Hippocampal formation (tissue), 2 donors: ENCODE measurements at places on chromosomes 5 and 9.
A peak's percentile ranks its signal among the peaks of the same experiment; 100 is the strongest.

- no peak for DNase-seq
These were observed 482.9 kb downstream of the IRX1 start for GRCh38 chr5:4078544-4078943.

DNA sequence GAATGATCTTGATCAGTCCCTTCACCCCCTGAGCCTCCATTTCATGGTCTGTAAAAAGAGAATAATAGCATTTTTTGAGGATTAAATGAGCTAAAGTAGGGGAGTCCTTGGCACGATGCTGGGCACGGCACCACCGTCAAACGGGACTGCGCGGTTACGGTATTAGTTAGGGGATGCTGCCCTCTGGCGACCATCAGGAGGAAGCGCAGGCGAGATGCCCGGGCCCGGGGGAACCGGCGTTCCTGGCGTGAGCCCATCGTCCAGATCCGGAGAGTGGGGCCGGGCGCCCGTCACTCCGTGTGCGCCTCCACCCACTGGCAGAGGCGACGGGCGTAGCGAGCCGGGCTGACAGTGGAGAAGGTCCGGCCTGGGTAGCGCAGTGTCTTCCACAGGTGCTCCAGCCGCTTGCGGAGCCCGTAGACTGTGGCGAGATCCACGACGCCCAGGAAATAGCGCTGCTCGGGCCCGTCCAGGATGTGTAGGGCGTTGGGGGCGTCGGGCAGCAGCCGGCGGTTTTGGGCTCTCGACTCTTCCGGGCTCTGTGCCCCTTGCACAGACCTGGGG, 4.8 kb upstream of the ST6GALNAC4 start:
- peak; percentile 48 for DNase-seq

GRCh38 chr9:136614372-136614922, 48.3 kb upstream of the EGFL7 start:
- no peak for DNase-seq

- DNase-seq = no peak
These were observed 23.9 kb downstream of the RORB start for GRCh38 chr9:74521009-74521408.

GRCh38 chr5:68443091-68443490, 227.5 kb downstream of the PIK3R1 start:
- no peak for DNase-seq

DNA sequence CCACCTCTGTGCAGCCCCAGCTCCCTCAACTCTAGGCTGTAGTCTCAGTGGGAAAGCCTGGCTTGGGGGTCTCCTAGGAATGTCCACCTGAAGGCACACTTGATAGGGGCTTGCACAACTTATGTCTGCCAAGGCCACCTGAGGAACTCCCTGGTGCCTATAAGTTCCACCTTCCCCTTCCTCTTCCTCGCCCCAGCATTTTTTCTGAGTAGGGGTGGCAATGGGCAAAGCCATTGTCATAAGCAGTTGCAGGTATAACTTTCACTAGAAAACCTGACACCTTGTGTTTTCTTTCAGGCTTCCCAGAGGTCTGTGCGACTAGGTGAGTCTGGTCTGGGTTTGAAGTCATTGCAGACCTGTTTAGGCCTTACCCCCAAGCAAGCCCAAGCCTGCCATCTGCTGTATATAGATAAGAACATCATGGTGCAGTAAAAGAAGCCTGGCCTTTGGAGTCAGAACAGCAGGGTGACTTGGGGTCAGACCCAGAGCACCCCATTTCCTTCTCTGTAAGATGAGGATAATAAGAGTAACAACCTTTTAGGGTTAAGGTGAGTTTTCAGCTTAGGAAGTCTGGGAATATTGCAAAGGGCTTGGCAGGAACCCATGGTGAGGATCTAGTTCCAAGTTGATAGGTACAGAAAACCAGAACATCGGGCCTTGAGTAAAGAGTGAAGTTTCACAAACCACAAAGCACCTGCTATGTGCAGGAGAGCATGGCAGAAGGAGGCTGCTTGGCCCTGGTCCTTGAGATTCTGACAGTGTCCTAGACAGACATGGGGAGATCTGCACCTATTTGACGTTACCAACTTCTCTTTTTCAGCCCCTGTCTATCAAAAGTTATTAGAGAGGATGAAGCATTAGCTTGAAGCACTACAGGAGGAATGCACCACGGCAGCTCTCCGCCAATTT, 33.8 kb downstream of the TGFBI start:
- no peak for DNase-seq

- DNase-seq = no peak
These were observed 2.7 kb downstream of the CDC14B start for GRCh38 chr9:96616817-96617438.
